ENCODE measurements at places on chromosomes 7 and 10.

- DNase-seq, result no peak
These were observed 82.7 kb downstream of the SPAG6 start for GRCh38 chr10:22427890-22428571.

- no peak for DNase-seq
These were observed 338.3 kb upstream of the TEX47 start for GRCh38 chr7:89133819-89134218.

DNA sequence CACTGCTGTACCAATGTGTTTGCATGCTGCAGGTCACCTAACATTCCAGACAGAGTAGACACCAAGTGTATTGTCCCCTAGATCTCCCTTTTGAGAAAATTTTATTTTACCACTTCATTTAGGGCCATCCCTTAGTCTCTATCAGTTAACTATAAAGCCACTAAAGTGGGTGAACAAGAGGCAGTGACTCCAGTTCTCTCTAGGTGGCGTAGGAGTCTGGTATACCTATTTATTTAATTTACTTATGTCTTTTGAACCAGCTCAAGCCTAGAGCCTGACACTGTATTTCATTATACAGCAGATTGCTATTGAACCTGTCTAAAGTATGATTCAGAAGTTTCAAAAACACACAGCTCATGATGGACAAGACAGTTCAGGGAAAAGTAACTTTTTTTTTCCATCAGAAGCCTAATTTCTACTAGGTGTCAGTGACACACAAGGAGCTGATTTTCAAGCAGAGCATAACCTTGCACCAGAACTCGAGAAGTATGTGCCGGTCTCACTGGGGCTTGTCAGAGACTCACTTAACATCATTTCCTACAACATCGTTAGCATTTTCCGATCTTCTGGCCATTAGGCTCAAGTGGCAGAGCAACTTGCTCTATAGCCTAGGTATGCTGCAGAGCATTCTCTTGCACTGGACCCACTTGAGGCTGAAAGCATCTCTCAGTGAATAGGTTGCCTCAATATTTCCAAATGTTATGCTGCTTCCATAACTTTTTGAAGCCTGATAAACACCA is 175.4 kb downstream of the CDC14C start:
- no peak for DNase-seq

GRCh38 chr10:90028312-90028711 is 326.9 kb downstream of the KIF20B start:
- DNase-seq, result no peak

DNA sequence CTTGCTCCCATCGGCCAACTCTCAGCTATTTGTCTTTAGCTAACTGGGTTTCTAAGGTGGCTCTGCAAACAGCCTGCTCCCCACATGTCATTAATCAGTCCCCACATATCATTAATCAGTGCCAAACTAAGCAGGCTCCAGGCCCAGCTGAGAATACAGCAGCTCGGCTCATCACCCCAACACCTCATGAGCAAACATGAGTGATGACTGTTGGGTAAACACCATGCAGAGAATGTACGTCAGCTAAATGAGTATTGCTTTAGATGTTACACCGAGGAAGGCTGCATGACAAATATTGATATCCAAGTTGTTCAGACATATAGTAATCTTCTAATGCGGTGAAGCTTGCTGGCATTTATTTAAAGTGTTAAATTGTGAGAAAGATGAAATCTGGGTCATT is 187.5 kb upstream of the AOAH start:
- DNase-seq, result no peak

DNA sequence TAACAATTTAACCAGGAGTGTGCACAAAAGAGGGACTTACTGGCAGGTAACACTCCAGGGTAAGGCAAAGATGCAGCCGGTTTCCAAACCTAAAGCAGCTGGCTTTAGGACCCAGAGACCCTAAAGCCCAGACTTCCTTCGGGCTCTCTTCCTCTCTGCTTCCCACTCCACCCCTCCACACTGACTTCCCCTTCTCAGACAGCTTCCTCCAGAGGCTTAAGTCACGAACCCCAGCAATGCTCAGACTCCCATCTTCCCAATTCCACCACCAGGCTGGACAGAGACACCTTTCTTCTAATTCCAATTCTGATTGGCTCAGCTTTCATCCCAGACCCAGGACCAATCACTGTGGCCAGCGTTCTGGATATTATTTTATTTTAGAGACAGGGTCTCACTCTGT is 24.8 kb downstream of the STYXL1 start:
- DNase-seq, result no peak

DNA sequence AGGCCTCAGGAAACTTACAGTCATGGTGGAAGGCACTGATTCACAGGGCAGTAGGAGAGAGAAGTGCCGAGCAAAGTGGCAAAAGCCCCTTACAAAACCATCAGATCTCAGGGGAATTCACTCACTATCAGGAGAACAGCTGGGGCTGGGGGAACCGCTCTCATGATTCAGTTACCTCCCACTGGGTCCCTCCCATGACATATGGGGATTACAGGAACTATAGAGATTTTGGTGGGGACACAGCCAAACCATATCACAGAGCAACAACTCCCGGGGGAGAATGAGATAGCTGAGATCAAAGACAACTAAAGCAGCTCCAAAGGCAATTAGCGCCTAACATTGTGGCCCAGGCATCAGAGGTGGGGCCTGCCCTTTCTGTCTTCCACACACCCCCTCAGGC is 85.4 kb upstream of the VOPP1 start:
- no peak for DNase-seq

DNA sequence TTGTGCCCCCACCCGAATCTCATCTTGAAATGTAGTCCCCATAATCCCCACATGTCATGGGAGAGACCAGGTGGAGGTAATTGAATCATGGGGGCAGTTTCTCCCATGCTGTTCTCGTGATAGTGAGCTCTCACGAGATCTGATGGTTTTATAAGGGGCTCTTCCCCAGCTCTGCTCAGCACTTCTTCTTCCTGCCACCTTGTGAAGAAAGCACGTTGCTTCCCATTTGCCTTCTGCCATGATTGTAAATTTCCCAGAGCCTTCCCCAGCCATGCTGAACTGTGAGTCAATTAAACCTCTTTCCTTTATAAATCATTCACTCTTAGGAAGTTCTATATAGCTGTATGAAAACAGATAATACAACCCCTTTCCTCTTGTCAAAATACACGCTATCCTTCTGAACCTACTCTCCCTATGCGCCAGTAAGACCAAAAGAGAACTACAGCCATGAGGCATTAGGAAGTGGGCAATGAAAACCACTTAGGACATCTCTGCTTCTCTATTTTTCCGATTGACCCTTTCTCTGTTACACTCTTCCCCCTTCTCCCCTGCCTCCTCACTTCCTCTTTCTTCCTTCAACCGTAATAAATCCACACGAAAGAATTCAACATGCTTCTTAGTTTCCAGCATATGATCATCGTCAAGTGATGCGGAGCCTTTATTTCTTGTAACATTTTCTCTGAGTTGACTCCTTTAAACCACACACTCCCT is 101.2 kb upstream of the WDR11 start:
- DNase-seq, result no peak

- DNase-seq, result no peak
These were observed 66.5 kb downstream of the RAB11FIP2 start for GRCh38 chr10:117980216-117980615.

- no peak for DNase-seq
These were observed 100.2 kb upstream of the PRSS58 start for GRCh38 chr7:142357953-142358520.

DNA sequence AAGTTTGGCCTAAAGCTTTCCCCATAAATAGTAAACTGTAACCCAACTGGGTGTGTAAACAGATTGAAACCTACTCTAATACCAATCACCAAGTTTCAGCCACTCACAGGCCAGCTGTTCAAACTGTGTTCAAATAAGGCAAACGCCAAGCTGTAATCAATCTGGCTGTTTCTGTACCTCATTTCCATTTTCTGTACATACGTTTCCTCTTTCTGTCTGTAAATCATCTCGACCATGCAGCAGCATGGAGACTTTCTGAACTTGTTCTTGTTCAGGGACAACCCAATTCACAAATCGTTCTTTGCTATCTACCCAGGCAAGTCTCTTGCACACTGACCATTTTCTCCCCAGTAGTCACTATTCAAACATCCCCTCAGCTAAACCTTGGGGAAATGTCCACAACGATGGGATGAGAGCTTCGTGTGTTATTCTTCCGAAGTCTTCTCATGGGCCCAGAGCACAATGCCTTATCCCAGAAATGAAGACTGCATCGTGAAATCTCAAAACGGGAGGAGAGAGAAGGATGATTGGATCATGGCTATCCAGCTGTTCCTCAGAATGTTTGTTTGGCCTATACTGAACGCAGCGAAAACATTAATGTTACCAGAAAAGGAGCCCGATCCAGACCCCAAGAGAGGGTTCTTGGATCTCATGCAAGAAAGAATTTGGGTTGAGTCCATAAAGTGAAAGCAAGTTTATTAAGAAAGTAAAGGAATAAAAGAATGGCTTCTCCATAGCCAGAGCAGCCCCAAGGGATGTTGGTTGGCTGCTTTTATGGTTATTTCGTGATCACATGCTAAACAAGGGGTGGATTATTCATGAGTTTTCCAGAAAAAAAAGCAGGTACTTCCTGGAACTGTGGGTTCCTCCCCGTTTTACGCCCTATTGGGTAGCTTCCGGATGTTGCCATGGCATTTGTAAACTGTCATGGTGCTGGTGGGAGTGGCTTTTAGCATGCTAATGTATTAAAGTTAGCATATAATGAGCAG is 86.2 kb downstream of the SLC16A9 start:
- DNase-seq, result no peak

DNA sequence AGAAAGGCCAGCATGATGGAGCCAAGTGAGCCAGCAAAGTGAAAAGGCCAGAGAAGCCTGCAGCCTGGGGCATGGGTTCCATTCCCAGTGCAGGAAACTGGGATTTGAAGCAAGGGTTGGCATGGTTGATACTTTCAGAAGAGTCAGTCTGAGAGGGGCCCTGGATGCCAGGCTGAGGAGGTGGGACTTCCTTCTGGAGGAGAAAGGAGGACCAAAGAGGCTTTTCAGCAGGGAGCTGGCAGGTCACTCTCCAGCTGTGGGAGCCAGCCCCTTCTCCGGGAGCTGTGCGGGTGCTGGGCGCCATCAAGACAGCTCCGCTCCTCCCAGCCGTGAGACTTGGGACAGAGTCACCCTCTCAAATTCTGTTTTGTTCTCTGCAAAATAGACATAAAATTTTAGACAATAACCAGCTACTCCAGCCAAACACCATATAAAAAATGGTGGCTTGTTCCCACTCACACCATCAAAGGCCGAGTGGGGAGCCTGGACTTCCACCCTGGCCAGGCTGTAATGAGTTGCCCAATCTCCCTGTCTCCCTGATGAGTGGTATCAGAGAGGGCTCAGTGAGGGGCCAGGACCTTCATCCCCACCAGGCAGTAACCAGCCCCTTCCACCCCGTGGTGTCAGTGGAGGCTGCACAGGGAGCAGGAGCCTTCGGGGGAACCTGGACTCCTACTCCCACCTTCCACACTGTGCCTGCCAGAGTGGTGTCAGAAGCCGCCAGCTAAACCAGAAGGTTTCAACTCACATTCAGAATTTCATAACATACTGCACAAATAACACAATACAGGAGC is 133.6 kb upstream of the RET start:
- DNase-seq, result no peak

DNA sequence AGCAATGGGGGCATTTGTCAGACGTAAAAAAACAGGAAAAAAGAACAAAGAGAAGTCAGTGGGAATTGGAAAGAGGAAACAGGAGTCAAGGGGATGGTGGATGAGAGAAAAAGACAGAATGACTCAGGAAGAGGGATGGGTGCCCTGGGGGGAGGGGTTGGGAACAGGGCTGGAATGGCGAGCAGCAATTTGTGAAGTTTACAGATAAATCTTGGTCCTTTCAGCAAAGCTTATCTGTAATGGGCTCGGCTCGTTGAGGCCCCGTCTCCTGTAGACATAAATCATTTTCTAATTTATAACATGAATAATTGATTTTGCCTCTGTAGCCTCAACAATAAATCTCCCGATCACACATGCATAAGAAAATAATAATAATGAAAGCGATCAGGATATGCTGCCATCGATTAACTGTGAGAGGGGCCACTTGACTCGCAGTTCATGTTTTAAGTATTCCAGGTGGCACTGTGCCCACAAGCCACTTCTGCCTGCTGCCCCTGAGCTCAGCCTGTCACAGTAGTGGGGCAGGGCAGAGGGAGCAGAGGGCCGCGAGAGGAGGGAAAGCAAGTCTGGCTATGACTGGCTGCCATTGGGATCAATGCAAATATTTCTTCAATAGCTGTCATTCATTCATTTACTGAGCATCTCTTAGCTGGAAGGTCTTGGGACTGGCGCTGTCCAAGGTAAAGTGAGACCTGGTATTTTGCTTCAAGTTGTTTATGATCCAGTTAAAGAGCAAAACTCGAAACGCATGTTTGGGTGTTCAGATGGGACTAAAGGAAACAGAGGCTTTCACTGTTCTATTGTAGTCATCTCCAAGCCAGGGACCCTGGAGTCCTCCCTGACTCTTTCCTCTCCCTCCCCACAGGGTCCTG is 47.4 kb upstream of the R3HCC1L start:
- DNase-seq, result no peak

DNA sequence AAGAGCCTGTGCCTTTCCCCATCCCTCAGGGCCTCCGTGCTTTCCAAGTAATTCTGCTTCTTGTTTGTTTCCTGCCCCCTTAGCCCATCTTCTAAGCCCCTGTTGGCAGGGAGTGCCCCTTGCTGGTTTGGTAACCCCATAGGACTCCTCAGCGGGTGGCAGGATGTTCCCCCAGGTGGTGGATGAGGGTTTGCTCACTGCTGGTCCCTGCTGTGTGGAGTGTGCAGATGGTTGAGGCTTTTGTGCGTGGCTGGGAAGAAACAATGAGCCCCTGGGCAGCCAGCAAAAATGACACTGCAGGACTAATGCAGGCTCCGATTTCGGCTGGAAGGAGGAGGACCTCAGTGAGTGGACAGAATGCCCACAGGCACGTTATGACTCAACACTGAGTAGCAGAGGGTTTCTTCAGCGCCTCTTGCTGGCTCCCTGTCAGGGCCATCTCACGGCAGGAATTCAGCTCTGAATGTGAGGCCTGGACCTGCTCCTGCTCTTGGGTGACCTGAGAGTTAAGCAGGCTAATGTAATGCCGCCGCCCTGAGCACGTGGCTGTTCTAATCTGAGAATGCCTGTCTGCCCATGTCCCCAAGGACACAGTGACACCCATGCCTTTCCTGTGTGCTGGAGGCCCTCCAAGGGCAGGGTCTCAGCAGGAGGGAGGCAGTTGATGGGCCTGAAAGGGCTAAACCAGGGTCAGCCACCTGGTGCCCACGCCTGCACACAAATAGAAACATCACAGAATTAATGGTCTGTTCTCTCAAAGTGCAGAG is 16.6 kb downstream of the BAG3 start:
- DNase-seq, result no peak

- no peak for DNase-seq
These were observed 81.0 kb upstream of the SLC25A13 start for GRCh38 chr7:96402913-96403312.

- DNase-seq, result no peak
These were observed 152.0 kb upstream of the ADO start for GRCh38 chr10:62652564-62652963.
